Thoracic aorta endothelial cell (primary cell): ENCODE measurements at places on chromosomes 12 and 14. TPM values are rescaled to one million over a fixed set of nuclear protein-coding genes. Genes with fewer than 3 reads are reported as not detected.

The NANOG gene
- not detected in 2 replicates for total RNA-seq

The HOXC4 gene
- total RNA-seq = not detected in 2 replicates

The ARPC3 gene
- total RNA-seq = 461 and 652 TPM in 2 replicates

The GPR65 gene
- 0.07 and 0.27 TPM in 2 replicates for total RNA-seq

The CTSG gene
- total RNA-seq = not detected in 2 replicates

The ZNF385A gene
- 1.9 and 2.3 TPM in 2 replicates for total RNA-seq

The NKX2-8 gene
- not detected in 2 replicates for total RNA-seq

The DLGAP5 gene
- total RNA-seq = 89.0 and 149 TPM in 2 replicates

The MSI1 gene
- total RNA-seq = not detected in 2 replicates

The FZD10 gene
- not detected in 2 replicates for total RNA-seq

The OTX2 gene
- total RNA-seq = not detected in 2 replicates

The DDX11 gene
- 21.1 and 28.2 TPM in 2 replicates for total RNA-seq

The ARG2 gene
- total RNA-seq = 31.1 and 44.5 TPM in 2 replicates

The PLEKHG7 gene
- total RNA-seq = not detected in 2 replicates

The PAN2 gene
- 13.3 and 18.8 TPM in 2 replicates for total RNA-seq

The RD3L gene
- total RNA-seq = not detected in 2 replicates

The RPL10L gene
- not detected in 2 replicates for total RNA-seq

The PPP1R1A gene
- total RNA-seq = not detected in 2 replicates

The RNASE7 gene
- total RNA-seq = not detected in 2 replicates

The TMEM132C gene
- 0.13 TPM in 1 of 2 replicates, not detected in the other for total RNA-seq

The RTN1 gene
- total RNA-seq = 0.93 and 1.1 TPM in 2 replicates

The BEST3 gene
- 0.07 and 0.13 TPM in 2 replicates for total RNA-seq

The MFAP5 gene
- total RNA-seq = 0.13 TPM in 1 of 2 replicates, not detected in the other

The ACRBP gene
- total RNA-seq = 0.50 and 0.53 TPM in 2 replicates

The RNASE3 gene
- not detected in 2 replicates for total RNA-seq

The DHRS2 gene
- 0.27 and 1.5 TPM in 2 replicates for total RNA-seq

The MIPOL1 gene
- 41.5 and 55.2 TPM in 2 replicates for total RNA-seq

The SERPINA1 gene
- 0.13 TPM in 1 of 2 replicates, not detected in the other for total RNA-seq

The C14orf119 gene
- total RNA-seq = 41.9 and 45.7 TPM in 2 replicates

The RND1 gene
- total RNA-seq = 0.57 and 1.5 TPM in 2 replicates

The ING4 gene
- 30.1 and 35.0 TPM in 2 replicates for total RNA-seq

The LRRC10 gene
- not detected in 2 replicates for total RNA-seq

The ABCD2 gene
- not detected in 2 replicates for total RNA-seq

The NRXN3 gene
- total RNA-seq = 0.22 and 0.27 TPM in 2 replicates

The ISM2 gene
- total RNA-seq = not detected in 2 replicates

The RTRAF gene
- total RNA-seq = 112 and 114 TPM in 2 replicates

The CCDC196 gene
- not detected in 2 replicates for total RNA-seq

The TIMELESS gene
- total RNA-seq = 14.6 and 17.9 TPM in 2 replicates

The MUCL1 gene
- not detected in 2 replicates for total RNA-seq

The TTC5 gene
- 17.7 and 28.3 TPM in 2 replicates for total RNA-seq

The KRT2 gene
- total RNA-seq = not detected in 2 replicates

The NUBPL gene
- total RNA-seq = 11.3 and 13.1 TPM in 2 replicates

The ASIC1 gene
- total RNA-seq = 0.27 and 1.1 TPM in 2 replicates

The TCTN2 gene
- 11.6 and 17.9 TPM in 2 replicates for total RNA-seq

The TAS2R42 gene
- total RNA-seq = not detected in 2 replicates

The POTEM gene
- total RNA-seq = not detected in 2 replicates

The LMNTD1 gene
- total RNA-seq = not detected in 2 replicates

The KCNMB4 gene
- total RNA-seq = 1.8 and 1.9 TPM in 2 replicates

The INSM2 gene
- not detected in 2 replicates for total RNA-seq

The CLEC4C gene
- not detected in 2 replicates for total RNA-seq

The AMDHD1 gene
- 0.13 and 0.14 TPM in 2 replicates for total RNA-seq

The TAS2R31 gene
- 12.5 and 12.6 TPM in 2 replicates for total RNA-seq

The KRT3 gene
- not detected in 2 replicates for total RNA-seq

The FAM186B gene
- total RNA-seq = 0.27 and 0.43 TPM in 2 replicates

The WSCD2 gene
- total RNA-seq = not detected in 2 replicates

The NID2 gene
- 15.4 and 191 TPM in 2 replicates for total RNA-seq

The BCL11B gene
- under 0.01 and 0.27 TPM in 2 replicates for total RNA-seq

The ENDOU gene
- 0.13 TPM in 1 of 2 replicates, not detected in the other for total RNA-seq

The GARIN6 gene
- total RNA-seq = not detected in 2 replicates
